ENCODE measurements at places on chromosomes 5 and 9. TPM values are rescaled to one million over a fixed set of nuclear protein-coding genes. Genes with fewer than 3 reads are reported as not detected.

- DNase-seq: no peak
These were observed 277.9 kb upstream of the MSX2 start for GRCh38 chr5:174446446-174446845.

CA9 gene
- not detected for total RNA-seq

TRIM32 gene
- total RNA-seq: 16.6 TPM

DNA sequence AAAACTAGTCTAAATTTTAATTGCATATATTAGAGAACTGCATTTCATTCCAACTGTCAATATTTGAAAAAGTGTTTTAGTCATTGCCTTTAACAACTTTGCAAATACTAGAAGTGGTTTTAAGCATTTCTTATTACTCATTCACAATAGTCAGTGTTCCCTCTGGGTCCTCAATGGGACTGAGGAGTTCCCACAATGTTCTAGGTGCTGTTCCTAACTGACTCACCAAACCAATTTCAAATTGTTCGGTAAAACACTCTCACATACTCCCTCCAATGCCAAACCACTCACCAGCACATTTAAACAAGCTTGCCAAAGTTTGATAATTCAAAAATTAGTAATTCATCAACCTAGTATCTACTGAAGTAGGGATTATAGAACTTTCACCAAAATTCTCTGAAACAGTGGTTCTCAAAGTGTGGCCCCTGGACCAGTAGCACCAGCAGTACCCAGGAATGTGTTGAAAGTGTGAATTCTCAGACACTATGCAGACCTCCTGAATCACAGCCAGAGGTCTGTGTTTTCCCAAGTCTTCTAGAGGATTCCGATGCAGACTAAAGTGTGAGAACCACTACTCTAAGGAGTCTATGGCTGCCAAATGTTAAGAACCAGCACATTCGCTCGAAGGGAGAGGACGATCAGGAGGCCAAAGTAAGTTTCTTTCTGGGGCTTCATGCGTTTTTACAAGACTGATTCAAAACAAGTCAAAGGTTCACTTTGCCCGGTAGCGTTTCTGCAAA lies 72.8 kb downstream of the APBA1 start:
- no peak for DNase-seq

GRCh38 chr5:50965654-50966375 lies 299.4 kb downstream of the PARP8 start:
- no peak for DNase-seq
